ENCODE measurements at places on chromosomes 1 and 21.

DNA sequence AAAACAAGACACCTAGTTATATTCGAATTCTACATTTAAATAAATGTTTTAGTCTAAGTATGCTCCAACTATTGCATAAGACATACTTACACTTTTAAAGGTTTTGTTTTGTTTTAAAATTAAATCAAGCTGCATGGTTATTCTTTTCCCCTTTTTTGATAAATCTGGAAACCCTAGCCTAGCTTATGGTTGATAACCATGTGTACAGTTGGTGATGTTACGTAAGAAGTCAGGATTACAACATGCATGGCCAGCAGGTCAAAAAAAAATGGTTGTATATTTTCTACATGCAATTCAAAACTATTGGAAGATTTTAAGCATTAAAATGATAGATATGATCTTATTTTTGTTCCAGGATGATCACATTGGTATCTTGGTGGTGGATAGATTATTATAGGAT is 1600.6 kb downstream of the PLA2G4A start:
- DNase-seq: no peak

DNA sequence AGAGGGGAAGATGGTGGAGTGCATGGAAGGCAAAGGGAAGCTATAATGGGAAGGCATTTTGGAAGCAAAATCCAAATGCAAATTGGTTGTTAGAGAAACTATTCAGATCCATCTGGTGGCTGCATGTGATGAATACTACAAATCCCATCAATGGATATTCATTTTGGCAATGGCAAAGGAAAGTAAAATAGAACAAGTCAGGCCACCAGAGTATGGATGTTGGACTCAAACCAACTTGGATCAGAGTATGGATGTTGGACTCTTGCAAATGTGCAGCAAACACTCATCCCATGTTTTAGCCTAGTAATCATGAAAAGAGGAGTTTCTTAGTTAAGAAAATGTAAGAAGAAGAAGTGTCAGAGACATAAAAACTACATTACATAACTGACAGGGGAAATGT is 289.6 kb upstream of the DAB1 start:
- DNase-seq: peak; percentile 19

DNA sequence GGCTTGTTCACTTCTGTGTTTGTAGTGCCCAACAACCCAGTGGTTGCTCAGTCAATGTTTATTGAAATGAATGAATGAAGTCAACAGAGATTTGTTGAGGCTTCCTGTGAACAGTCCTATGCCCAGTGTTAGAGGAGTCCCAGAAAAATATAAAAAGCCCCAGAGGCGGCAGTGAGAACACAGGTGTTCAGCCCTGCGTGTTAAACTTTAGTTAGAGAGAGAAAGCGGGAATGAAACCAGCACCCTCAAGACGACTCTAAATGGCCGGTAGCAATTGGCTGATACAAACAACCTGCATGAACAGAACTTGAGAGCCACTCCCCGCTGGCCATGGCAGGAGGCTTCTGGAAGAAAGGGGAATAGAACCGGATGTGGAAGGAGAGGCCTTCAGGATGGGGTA is 22.6 kb downstream of the TMEM51 start:
- DNase-seq: no peak

DNA sequence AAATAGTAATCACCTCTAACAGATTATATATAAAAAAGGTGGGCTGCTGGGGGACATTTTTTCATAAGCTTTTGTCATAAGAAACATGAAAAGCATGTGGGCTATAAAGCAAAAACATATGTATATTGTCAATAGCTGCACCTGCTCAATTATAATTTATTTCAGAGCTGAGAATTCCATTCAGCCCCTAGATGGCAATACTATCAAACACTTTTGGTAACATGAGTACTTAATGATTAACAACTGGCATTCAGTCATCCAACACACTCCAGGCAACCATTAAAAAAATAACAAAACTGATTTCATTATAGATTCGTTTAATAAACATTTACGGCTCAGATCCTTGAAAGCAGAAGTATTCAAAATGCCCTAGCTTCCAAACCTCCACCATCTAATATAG is 115.1 kb downstream of the KCTD3 start:
- no peak for DNase-seq

GRCh38 chr1:84090447-84091245 is 53.4 kb upstream of the PRKACB start:
- no peak for DNase-seq

DNA sequence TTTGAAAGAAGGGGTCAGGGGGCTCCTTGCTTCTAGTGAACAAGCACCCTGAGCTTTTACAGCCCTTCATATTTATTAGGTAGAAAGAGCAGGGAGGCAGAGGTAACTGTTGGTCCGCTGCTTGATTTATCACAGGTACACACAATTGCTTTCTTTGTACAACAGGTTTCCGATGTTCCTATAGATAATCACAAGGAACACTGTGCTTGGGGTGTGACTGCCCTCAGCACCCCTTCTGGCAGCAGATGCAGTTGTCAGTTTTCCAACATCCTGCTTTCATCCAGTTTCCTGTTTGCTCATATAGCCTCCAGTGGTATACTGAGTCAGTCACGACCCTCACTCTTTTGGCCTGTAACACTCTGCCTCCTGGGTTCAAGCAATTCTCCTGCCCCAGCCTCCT is 40.6 kb downstream of the SCP2 start:
- no peak for DNase-seq

- peak; percentile 28 for DNase-seq
These were observed 12.6 kb upstream of the MAPKAPK2 start for GRCh38 chr1:206672011-206672688.

DNA sequence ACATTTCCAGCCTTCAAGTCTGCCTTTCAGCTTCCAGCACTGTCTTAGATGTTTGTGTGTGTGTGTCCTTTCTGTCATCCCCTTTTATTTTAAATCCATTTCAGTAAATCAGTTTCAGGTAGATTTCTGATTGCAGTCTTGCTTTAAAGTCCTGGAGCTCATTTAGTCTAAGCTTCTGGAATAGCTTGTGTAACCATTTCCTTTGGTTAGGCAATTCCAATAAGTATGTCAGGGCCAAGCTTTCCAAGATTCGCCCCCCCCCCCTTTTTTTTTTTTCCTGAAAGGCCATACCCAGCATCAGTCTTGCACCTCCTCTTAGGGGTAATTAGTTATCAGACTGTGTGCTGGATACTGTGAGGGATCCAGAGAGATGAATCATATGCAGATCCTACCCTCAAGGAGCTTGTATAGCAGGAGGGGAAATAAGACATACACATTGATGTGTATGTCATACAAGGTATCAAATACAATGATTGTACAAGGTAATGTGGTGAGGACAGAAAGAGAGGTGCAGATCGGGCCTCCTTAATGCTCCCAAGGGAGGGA is 41.3 kb downstream of the NFYC start:
- DNase-seq: no peak

DNA sequence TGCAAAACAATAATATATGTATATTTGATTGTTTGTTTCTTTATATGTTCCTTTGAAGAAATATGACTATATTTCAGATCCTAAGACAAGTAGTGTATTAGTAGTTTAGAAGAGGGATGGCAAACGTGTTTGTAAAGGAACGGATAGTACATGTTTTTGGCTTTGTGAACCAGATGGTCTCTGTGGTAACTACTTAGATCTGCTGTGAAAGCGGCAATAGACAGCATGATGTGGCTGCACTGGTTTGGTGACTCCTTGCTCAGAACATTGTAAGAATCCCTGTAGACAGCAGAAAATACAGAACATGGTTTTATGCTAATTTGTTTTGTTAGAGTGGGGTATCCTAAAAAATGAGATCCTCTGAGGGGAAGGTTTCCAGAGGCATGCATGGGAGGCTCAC is 3.1 kb downstream of the ACADM start:
- DNase-seq: no peak

- no peak for DNase-seq
These were observed 6.8 kb downstream of the SRARP start for GRCh38 chr1:16010837-16011236.

DNA sequence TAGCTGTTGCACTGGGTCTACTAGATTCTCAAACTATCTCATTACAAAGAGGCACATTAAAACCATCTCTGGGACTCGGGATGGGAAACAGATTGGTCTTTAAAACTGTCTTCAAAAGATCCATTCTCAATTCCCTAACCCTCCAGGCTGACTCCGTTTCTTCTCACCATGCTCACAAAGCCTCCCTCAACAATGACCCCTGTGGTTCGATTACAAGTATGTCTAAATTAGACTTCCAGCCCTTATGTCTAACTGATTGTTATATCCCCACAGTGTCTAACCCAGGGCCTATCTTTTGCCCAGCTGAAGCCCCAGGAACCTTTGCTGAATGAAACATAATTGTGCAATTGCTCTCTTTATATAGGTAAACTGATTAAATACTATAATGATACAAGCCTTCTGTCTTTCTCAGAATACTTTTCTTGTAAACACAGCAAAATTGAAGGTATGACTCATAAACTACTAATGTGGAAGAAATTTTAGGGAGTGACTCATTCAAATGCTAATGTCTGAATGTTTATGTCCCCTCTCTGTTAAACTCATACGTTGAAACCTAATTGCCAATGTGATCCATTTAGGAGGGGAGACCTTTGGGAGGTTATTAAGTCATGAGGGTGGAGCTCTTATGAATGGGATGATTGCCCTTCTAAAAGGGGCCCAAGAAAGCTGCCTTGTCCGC is 65.6 kb upstream of the DAB1 start:
- peak; percentile 14 for DNase-seq

GRCh38 chr1:156926175-156926574 is 5.7 kb downstream of the LRRC71 start:
- DNase-seq: no peak

DNA sequence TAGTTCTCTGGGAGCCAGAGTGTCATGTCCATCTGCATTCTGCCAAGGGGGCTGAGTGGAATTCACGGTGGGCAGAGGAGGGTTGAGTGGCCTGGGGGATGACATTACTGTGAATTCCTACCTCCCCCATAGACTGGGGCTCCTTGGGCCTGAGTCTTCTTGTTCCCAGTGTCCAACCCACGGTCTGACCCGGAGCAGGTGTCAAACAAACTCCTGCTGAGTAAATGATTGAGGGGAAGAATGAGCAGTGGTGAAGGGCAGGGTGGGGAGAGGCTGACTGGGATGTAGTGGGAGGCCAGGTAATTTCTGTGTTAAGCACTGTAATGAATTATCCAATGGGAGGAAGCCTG is 597.6 kb downstream of the MATN1 start:
- no peak for DNase-seq

- DNase-seq: peak; percentile 67
These were observed 347.4 kb upstream of the B3GALT2 start for GRCh38 chr1:193533853-193534252.

DNA sequence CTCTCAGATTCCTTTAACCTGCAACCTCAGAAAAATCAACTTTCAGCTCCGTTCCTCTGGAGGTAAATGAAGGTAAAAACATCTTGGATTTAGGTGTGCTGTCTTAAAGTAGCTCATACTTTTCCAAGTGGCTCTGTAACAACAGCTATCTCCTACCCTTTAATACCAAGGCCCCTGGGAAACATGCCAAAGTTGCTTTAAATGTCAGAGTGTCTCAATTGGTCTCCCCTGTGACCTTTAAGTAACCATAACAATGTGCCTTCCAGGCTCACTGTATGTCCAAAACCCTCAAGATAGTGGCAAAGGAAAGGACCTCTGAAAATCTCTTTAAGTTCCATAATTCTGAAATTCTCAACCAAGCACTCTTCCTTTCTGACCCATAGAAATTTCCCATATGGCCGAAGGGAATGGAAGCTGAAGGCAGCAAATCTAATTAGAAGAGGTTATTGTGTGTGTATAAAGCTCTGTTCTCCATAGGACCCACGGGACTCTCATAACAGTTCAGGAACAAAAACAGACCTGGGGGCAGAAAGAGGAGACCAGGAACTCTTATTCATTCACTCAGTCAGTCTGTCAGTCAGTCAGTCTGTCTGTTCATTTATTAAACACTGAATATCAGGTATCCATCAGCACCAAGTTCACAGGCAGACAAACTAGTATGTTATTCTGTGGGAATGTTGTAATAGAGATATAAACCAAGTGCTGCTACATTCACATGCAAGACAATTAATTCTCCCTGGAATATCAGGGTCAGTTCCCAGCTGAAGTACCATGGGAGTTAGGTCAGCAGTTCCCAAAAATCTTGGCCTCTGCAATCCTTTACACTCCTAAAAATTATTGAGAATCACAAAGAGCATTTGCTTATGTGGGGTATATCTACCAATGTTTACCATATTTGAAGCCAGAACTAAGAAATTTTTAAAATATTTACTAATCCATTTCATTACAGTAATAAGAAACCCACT is 19.1 kb downstream of the ASTN1 start:
- DNase-seq: peak; percentile 79

DNA sequence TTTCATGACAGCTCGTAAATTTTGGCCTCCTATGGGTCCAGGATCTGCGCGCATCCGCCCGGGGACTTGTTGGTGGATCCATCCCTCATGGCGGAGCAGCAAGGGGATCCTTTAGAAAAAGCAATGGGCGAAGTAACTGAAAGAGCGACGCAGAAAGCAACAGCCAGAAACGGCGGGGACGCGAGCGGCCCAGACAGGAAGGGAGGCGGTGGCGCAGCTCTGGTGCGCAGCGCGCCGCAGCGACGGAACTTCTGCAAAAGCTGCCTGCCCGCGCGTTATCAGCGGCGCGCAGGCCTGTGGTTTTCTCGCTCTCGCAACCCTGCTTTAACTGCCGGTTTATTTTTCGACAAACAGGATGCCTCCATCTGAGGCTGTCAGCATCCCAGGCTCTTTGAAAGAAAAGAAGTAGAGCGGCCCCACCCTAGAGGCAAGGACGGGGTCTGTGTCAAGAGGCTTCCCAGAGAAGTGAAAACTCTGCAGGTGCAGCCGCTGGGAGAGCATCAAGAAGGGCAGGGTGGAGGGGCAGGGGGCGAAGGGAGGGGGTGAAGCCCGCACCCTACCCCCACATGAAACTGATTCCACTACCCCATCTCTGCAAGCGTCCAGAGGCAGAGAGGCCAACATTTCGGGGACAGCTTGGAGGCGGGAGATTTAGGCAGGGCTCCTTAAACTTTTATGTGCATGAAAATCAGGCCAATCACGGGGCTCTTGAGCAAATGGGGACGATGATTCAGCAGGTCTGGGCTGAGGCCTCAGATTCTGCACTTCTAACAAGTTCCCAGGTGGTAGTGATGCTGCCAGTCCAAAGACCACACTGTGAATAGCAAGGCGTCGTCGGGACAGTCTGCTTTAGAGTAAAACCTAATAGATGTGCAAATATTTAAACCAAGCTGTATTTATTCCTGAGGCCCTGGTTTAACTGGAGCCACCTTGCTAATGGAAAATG is 22.2 kb downstream of the RUNX1 start:
- peak; percentile 65 for DNase-seq

- DNase-seq: no peak
These were observed 866.4 kb upstream of the ADAMTS5 start for GRCh38 chr21:27833298-27833697.

All from muscle of leg (tissue), 16 donors.